AG08395 (cell line): ENCODE measurements at places on chromosomes 5 and 9.

- no peak for DNase-seq
Observed at GRCh38 chr5:120258123-120258522, 206.0 kb upstream of the PRR16 start.

- DNase-seq, result peak; percentile 48
Observed at GRCh38 chr5:132510076-132510475, 19.5 kb upstream of the IRF1 start.

GRCh38 chr5:121049971-121050370, 585.9 kb downstream of the PRR16 start:
- no peak for DNase-seq

- no peak for DNase-seq
Observed at GRCh38 chr9:68418259-68418845, 61.9 kb downstream of the PGM5 start.

DNA sequence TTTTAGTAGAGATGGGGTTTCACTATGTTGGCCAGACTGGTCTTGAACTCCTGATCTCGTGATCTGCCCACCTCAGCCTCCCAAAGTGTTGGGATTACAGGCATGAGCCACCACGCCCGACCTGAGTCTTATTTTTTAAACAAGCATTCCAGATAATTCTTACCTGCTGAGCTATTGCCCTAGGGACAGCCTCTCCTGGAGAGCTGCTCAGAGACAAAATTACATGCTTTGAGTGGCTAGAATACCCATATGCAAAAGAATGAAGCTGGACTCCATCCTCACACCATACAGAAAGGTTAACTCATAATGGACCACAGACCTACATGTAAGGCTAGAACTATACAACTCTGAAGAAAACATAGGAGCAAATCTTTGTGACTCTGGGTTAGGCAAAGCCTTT, 41.6 kb downstream of the GTF3C4 start:
- DNase-seq, result no peak

- DNase-seq, result no peak
Observed at GRCh38 chr5:135697251-135697958, 118.6 kb upstream of the CXCL14 start.

DNA sequence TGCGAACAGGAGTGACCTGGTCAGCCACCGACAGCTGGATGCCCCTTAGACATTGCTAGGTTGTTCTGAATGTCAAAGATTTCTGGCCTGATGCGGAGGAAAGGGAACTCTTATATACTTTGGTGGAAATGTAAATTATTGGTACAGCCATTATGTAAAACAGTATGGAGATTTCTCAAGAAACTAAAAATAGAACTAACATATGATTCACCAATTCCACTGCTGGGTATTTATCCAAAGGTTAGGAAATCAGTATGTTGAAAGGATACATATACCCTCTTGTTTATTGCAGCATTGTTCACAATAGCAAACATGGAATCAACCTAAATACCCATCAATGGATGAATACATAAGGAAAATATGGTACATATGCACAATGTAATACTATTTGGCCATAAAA, 31.8 kb downstream of the DMRT3 start:
- no peak for DNase-seq

GRCh38 chr9:106291786-106292185, 571.2 kb upstream of the ZNF462 start:
- no peak for DNase-seq

GRCh38 chr9:97812247-97812543, 40.8 kb upstream of the FOXE1 start:
- DNase-seq, result no peak

GRCh38 chr9:126125177-126125576, 201.5 kb upstream of the MVB12B start:
- DNase-seq, result no peak

GRCh38 chr9:4095484-4095883, 204.4 kb downstream of the GLIS3 start:
- no peak for DNase-seq

DNA sequence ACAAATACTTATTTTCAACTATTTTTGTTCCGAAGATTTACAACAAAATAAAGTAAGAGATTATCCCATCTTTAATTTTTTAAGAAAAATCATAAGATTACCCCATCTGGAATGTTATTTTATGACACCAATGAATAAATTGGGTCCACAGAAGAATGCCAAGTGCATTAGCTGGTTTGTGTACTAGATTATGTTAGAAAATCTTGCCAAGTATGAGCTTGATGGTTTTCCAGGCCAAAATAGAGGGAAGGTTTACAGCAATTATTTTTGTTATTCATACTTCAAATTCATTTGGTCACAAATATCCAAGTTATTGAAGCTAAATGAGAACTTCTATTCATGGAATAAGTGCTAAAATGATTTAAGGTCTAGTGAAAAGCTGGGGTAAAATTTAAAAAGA, 109.4 kb upstream of the DMRTA1 start:
- DNase-seq, result no peak
